ENCODE measurements at places on chromosomes 3 and 15.

GRCh38 chr3:30475038-30475808 is 131.2 kb upstream of the TGFBR2 start:
- DNase-seq = no peak

GRCh38 chr3:81951106-81951505 is 189.7 kb upstream of the GBE1 start:
- no peak for DNase-seq

DNA sequence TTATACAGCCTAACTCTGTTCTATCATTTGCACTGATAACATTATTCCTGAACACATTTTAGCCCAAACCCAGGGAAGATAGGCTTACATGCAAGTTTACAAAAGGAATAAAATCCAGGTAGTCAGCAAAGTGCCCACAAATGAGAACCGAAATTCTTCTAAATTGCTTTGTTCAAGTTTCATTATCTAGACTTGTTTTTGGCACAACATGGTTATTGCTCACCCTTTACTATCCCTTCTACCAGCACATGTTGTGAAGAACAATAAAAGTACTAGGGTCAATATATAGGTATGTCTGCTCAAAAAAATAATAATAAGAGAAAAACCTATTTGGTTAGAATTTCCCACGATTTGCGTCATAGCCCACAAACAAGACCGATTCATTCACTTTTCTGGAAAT is 430.5 kb downstream of the FGF12 start:
- DNase-seq = no peak

DNA sequence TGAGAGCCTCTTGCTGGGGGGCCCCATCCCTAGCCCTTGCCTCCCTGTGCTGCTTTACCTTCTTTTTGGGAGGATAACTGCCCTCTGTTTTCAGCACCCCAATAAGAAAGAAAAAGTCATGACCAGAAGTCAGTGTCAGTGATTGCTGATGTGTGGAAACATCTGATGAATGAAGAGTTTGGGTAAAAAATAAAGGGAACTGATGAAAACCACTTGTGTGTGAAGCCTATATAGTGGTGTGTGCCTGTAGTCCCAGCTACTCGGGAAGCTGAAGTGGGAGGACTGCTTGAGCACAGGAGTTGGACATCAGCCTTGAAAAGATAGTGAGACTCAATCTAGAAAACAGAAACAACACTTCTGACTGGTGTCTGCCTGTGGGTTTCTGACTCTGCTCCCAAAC is 9.8 kb upstream of the CELSR3 start:
- DNase-seq = no peak

DNA sequence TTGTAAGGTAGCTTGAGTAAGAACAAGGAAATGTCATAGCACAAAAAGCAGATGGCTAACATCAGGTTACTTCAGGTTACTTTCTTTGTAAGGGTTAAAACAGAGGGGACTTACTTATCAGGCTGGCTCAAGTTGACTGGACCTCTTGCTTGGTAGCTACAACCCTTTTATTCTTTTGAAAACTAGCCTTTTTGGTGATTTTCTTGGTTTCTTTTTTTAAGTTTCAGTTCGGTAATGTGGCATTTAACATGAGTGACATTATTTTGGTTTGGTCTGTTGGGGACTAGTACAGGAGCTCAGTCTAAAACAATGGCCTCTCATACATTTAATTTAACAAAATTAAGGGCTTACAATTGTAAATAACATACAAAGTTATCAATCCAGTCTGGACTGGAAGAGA is 621.4 kb downstream of the OTOL1 start:
- no peak for DNase-seq

DNA sequence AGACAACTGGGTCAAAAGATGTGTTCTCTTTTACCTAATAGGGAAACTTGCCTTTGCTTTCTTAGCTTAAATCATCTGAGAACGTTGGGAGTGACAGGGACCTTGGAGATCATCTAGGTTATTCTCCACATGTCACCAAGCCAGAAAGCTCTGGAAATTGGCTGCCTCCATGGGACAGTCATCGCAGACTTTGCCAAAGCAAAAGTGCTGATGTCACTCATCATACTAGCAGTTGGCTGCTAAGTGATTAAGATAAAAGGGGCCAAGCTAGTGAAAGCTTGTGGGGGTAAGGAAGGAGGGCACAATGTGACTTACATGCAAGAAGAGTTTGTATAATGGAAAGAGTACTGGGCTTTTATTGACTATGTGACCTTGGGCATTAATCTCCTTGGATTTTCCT is 198.0 kb upstream of the PFN2 start:
- DNase-seq = no peak

GRCh38 chr15:96338074-96338765 is 7.7 kb downstream of the NR2F2 start:
- no peak for DNase-seq

- no peak for DNase-seq
These were observed 173.2 kb downstream of the THSD4 start for GRCh38 chr15:71288348-71288955.

GRCh38 chr3:125646581-125646980 is 51.3 kb upstream of the OSBPL11 start:
- DNase-seq = no peak

- DNase-seq = no peak
These were observed 19.0 kb upstream of the CSTA start for GRCh38 chr3:122305818-122306621.

DNA sequence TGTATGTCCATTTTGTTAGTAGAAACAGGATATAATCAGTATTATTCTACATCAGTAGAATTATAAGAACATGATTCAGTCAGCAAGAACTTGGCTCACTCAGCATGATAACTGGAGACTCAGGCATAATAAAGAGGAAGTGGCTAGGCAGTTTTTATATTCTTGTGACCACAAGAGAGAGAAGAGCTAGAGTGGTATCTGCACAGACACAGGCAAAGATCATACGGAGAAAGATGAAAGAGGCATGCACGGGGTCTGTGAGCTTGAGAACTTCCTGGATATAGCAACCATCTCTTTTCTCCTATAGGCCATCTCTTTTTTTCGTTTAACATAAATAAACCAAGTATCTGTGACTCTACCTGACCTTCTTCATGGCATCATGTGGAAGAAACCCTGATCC is 46.8 kb downstream of the MYO5A start:
- DNase-seq = no peak

DNA sequence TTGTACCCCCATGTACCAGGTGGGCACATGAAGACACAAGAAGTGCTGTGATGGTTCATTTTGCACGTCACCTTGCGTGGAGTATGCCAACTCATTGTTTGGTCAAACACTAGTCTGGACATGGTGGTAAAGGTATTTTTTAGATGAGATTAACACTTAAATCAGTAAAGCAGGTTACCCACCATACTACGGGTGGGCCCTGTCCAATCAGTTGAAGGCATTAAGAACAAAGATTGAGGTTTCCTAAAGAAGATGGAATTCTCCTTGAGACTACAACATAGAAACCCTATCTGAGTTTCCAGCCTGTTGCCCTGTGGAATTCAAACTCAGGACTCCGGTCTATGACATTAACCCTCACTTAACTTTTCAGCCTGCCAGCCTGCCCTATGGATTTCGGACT is 118.4 kb downstream of the RPLP1 start:
- DNase-seq = no peak

DNA sequence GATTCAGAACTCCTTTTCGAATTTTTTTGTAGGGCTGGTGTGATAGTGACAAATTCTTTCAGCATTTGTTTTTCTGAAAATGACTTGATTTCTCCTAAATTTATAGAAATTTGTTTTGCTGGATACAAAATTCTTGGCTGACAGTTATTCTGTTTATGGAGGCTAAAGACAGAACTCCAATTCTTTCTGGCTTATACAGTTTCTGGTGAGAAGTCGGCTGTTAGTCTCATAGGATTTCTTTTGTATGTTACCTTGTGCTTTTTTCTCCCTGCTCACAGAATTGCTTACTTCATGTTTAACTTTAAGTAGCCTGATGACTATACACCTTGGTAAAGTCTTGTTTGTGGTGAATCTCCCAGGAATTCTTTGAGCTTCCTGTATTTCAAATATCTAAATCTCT is 1264.6 kb downstream of the NSUN3 start:
- DNase-seq = no peak

GRCh38 chr3:64773137-64773536 is 85.3 kb upstream of the ADAMTS9 start:
- no peak for DNase-seq

GRCh38 chr3:186152361-186152798 is 43.5 kb upstream of the ETV5 start:
- no peak for DNase-seq

- no peak for DNase-seq
These were observed 23.9 kb downstream of the ALDH1L1 start for GRCh38 chr3:126156468-126156867.

- no peak for DNase-seq
These were observed 82.9 kb downstream of the IQSEC1 start for GRCh38 chr3:12990306-12990705.

GRCh38 chr3:18223571-18223970 is 201.6 kb downstream of the SATB1 start:
- DNase-seq = no peak

DNA sequence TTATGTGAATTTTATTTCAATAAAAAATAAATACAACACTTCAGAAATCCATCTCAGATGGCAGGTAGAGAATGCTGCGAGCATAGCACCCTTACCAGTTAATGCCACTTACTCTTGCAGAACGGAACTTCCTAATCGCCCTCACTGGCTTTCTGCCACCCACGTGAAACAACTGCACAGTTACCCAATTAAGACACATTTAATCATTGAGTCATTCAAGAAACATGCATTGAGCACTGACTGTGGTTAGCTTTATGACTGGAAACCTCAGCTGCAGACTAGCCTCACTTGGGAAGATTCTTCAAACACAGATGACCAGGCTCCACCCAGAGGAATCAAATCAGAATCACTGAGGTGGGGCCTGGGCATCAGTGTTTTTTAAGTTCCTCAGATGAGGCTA is 5.6 kb upstream of the MFGE8 start:
- no peak for DNase-seq

DNA sequence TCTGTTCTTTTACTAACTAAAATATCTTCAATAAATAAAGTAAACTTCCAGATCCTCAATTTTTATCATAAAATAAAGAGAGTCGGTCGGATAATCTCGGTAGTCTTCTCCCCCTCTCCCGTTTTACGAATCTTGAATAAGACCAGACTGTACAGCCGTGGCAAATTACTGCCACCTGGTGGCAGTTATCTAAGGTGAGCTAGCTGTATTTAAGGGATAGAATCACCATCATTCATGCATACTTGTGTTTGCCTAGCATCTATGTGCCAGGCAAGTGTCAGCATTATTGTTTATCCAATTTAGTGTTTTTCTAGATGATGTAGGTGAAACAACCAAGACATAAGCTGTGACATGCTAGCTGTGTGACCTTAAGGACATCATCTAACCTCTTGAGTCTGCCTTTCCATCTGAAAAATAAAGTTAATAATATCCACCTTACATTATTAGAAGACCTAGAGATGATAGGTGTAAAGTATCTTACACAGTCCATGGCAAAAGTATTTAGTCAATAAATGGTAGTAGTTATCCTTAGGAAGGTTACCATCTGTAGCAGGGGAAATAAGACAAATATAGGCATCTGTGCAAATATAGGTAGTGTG is 21.3 kb downstream of the DUT start:
- peak; percentile 59 for DNase-seq

- no peak for DNase-seq
These were observed 36.0 kb downstream of the PHLDB2 start for GRCh38 chr3:111895071-111895470.

DNA sequence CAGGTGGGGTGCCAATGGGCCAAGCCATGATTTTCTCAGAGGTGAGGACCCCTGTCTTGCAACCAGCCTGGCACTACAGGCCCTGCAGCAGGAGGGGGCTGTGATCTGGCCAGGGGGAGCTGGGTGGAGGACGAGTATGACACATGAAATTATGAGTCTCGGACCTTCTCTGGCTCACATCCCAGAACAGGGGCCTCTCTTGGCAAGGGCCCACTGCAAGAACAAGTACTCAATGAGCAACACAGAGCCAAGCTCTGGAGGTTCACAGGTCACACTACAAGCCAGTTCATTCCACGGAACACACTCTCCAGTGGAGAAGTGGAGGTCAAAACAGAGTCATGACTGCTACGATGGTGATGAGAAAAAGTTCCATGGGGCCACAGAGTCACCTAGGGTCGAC is 28.3 kb downstream of the CCDC32 start:
- no peak for DNase-seq

DNA sequence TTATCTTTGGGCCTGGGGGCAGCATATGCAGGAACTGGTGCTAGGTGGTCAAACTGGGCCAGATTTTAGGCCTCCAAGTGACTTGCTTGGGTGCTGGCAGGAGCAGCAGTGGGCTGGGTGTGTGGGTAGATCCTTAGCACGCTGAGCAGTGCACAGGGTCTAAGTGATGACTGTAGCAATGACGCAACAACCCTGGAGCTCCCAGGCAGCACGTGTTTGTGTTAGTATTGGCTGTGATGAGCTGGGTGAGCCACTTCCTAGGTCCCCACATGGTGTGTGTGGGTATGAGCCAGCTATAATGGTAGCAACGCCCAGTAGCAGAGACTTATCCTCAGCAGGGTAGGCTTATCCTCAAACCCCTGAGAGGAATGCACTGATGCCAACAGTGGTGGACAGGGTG is 570.6 kb upstream of the ROBO1 start:
- DNase-seq = no peak

DNA sequence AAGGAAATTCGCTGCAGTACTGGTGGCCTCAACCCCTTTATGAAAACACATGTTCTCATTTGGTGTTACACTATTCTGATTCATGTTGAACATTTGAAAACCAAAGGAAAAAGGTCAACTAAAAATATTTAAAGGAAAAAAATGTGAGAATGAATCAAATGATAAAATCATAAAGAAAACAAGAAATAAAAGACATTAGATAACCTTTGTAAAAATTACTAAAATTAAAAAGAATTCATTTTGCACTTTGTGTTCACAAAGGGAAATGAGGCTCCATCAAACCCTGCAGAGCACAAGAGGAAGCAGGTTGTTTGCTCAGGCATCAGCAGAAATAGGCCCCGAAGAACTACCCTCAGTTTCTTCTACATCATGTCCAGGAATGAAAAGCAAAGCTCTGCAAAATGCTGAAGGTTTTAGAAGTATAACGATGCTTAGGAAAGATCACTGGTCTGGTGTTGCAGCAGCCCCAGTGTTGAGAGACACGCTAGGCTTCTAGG is 41.2 kb downstream of the MAP4 start:
- no peak for DNase-seq

GRCh38 chr3:105752791-105753415 is 115.9 kb downstream of the CBLB start:
- no peak for DNase-seq

DNA sequence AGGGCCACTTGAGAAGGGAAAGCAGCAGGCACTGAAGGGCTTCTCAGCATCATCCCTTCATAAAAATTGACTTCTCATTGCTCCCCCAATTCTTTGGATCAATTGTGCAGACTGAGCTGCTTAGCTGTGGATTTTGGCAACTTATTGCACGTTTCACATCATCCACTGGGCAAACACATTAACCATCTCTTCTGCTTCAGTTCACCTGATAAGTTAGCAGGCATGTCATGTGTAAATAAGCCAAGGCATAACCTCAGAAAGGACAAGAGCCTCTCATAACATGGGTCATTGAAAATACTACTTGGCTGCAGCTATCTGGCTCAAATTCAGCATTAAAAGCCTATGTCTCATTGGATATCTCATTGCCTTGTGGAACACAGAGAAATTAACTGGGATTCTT is 366.5 kb downstream of the LRRC3B start:
- no peak for DNase-seq

Measured in neuronal stem cell (in vitro differentiated cells).